NCI-H446 treated with DMSO at 0.1 percent for 48 hours (cell line): ENCODE measurements at places on chromosomes 3 and 15.

- DNase-seq, result no peak
Measured at GRCh38 chr15:35465783-35466182, 80.2 kb downstream of the DPH6 start.

DNA sequence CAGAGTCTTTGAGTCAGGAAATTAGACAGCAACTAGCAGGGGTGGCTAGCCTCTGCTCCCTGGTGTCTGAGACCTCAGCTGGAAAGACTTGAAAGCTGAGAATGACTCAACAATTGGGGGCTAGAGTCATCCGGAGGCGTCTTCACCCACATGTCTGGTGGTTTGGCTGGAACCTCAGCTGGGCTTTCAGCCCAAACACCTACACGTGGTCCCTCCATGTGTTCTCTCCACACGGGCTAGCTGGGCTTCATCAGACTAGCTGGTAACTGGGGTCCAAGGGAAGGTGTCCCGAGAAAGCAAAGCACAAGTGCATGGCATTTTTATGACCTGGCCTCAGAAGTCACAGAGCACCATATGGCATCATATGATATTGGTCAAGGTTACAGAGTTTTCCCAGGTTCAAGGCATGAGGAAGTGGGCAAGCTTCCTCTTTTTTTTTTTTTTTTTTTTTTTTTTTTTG, 19.9 kb upstream of the ABHD2 start:
- DNase-seq, result peak; percentile 18

DNA sequence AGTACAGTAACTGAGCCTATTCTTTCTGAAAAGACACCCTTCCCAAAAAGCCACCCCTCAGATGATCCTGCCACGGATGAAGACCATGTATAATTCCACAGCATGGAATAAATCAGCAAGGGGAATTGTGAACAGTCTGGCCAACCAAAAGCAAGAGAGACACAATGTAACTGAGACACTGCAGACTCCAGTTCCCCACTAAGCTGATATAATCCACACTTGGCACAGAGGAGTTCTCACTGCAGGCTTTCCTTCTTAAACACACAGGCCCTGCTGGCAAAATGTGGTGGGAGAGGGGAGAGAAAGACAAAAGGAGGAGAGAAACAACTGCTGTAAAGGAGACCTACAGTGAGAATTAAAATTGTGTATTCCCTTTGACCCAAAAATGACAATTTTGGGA, 12.7 kb downstream of the GPR156 start:
- peak; percentile 29 for DNase-seq

- DNase-seq, result no peak
Measured at GRCh38 chr15:41042851-41043250, 73.2 kb downstream of the INO80 start.

- no peak for DNase-seq
Measured at GRCh38 chr3:88283242-88283592, 133.5 kb downstream of the C3orf38 start.

DNA sequence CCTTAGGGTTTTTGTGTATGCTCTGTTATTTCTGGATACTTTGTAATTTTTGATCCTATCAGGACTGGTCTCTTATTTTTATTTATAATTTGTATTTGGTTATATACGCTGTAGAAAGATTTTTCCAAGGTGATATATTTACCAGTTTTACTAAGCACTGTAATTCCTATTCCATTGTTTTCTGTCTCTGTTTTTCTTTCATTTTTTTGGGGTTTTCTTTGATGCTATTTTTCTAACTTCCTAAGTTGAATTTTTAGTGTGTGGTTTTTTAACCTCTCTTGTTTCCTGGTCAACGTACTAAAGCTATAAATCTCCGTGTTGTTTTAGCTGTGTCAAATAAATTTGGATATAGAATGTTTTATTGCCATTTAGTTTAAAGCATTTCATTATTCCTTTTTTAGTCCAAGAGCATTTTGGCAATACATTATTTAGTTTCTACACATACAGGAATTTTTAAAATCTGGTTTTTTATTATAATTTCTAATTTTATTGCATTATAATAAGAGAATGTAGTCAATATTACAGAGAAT, 128.1 kb upstream of the THRB start:
- DNase-seq, result no peak

DNA sequence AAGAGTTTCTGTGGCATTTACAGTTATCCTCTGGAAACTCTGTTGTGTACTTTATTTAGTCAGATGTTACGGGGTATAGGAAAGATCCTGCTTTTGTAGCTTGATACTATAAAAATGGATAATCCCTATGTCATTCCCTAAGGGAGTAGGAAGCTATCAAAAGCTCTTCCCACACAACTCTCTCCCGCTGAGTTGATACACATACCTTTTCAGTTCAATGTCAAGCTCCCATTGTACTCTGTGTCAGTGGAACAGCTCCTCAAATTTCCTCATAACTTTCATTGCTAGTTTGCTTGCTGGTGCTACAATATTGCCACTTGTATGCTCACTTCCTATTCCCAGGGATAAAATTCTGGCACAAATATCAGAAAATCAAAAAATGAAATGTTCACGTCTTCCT, 893.3 kb upstream of the GBE1 start:
- no peak for DNase-seq

DNA sequence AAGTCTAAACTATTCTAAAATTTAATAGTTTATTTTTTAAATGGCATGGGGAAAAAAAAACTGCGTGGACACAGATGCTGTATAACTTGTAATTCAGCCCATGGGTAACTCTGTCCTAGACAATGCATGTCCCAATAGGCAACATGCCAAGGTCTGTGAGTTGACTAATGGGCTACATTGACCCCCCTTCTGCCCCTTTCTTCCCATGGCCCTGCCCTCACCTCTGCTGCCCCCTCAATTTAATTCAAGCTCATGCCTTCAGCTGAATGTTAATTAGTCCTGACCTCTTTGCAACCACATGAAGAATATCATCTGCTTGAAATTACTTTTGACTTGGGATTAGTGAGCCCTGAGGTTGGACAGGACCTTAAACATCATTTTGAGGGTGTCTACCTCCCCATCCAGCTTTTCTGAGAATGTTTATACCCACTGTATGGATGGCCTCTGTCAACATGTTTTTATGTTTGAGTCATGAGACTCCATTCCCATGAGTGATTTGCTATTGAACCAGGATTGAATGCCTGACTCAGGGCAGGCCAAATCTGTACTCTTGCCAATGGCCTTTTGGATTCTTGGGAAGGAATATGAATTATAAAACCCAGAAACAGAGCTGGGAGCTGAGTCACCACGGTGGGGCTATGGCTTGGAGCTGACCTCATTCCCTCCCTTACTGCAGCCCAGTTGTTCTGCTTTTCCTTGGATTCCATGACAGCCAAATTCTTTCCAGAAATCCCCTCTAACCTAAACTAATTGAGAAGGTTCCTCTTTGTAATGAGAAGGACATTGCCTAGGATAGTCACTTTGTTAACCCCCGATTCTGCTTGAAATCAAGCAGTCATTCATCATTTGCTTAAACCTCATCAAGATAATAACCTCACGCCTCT, 33.5 kb upstream of the PDE8A start:
- no peak for DNase-seq

DNA sequence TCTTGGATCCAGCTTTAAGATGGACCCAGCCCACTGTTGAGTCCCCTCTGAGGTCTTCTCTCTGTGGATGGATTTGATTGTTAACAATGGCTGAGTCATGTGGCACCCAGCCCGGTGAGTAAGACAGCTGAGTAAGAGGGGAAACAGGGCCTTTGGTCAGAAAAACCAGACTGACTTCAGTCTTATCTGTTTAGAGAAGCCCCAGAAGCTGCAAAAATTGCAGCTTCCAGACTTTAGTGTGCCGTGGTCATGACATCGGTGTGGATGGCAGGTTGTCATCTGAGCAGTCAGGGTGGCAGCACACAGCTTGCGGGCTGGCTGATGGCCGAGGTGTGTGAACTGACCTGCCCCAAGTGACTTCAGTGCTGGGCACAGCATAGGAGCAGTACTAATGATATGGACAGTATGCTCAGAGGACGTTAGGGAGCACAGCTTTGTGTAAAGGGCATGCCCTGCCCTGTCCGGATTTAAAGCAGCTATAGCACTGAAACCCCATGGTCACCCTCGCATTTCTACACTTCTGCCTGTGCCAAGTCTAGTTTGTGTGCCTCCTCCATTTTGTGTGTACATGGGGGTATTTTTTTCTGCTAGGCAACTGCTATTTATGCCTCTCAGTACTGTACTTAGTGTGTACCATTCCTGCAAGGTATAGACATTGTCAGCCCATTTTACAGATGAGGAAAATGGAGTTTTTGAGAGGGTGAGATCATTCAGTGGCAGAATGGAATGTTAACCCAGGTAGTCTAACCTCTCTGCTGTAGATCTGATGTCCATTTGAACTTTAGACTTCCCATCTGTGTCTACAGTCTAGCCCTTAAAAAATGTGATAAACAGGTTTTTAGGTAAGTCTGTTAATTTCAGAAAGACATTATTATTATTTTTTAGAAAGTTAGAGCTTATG, 44.4 kb downstream of the FLNB start:
- no peak for DNase-seq

DNA sequence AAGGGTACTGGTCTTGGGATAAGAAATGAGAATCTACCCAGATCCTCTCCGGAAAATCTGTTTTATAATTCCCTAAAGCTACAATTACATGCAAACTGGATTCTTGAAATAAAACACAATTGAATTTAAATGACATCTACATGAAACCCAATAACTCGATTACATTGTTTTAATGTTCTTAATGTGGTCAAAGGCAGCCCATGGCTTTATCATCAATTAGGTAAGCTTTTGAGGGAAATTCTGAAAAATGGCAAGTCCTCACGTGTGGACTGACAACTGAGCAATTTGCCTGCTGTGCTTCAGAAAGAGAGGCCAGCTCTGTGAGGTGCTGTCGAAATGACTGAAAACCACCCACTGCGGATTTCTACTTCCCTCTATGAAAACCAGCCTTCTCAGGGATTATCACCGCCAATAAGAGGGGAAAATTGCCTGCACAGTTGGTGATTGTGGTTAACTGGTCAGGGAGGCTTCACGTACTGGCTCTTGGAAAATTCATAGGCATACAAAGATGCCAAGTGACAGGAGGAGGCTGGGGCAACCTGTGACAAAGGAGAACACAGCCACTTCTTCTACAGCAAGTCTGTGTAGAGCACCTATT, 200.8 kb upstream of the SLCO3A1 start:
- no peak for DNase-seq

- no peak for DNase-seq
Measured at GRCh38 chr3:149310796-149311534, 22.5 kb downstream of the TM4SF18 start.

DNA sequence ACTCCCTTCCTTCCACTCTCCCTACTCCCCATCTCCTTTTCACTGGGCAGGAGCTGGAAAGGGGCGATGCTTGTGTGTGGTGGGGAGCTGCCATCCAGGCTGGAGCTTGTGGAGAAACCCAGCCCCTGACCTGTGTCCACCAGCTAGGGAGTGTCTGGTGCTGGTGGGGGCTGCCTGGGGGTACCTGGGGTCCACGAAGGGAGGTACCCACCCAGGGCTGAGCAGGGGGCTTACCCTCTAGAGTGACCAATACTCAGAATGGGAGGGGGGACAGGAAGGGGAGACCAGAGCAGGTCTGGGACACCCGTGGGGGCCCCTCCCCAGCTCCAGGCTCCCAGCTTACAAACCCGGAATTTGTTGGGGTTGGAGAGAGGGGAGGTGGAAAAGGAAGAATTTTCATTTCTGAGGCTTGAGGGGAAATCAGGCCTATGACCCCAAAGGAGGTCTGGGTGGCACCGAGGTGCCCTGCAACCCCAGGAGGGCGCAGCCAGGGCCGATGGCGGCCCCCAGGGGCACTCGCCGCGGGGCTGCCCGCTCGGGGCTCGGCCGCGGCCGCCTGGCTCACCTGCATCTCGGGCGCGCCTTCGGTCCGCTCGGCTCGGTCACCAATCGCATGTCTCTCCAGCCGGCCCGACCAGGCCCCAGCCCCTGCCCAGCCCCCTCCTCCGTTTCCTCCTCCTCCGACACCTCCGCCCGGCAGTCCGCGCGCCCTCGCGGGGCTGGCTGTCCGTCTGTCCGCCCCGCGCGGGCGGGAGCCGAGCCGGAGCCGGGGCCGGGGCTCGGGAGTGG, 773 bp downstream of the LINGO1 start:
- DNase-seq, result no peak

DNA sequence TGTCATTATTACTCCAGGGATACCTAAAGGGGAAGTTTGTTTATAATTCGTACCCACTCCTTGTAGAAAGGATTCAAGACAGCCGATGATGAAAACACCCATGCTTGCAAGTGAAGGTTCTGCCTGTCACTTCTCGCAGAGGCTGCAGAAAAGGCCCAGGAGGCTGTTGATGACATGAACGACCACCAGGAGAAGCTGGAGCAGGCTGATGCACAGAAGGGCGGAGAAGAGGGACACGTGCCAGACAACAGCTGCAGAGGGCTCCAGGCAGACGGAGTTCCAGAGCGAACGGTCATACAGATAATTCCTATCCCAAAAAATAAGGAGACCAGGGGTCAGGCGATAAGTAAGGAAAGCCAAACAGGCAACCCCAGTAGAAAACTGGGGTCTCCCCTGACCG, 5.7 kb upstream of the DYNLT2B start:
- peak; percentile 40 for DNase-seq

GRCh38 chr15:57604507-57604906, 12.8 kb downstream of the MYZAP start:
- DNase-seq, result no peak

DNA sequence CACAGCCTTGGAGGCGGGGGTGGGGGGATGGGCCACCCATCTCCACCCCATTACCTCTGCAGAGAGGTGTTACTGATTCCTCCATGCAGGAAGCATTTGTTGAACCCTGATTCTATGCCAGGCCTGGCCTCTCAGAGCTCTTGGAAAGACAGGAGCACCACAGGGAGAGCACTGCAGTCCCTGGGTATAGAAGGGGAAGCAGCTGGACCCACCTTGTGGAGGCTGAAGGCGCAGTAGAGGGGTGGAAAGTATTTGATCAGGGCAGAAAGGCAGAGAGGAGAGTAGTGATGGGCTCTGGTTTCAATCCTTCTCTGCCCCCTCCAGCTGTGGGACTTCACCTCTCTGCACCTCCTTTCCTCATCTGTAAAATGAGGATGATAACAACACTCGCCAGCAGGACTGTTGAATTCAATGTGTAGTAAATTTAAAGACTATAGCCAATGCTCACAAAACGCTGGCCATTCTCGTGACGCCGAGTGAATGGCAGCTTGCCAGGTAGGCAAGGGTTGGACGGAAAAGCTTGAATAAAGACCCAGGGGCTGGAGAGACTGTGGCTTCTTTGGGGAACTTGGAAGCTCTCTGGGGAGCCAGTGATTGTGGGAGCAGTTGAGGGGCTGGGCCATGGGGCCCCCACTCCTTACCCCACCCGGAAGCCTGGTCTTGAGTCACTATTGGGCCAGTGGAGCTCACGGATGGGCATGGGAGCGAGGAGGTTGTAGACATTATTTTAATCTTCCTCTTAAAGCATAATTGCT, 8.0 kb upstream of the CCDC33 start:
- peak; percentile 57 for DNase-seq
